Stimulated activated CD4-positive, alpha-beta T cell treated with anti-CD3 and anti-CD28 coated beads, Interleukin-4, amount 100 ng/mL, for 48 hours (primary cell): ENCODE measurements at places on chromosomes 4 and X.

- no peak for DNase-seq
These were observed 170.3 kb downstream of the MOSPD2 start for GRCh38 chrX:15043538-15043937.

DNA sequence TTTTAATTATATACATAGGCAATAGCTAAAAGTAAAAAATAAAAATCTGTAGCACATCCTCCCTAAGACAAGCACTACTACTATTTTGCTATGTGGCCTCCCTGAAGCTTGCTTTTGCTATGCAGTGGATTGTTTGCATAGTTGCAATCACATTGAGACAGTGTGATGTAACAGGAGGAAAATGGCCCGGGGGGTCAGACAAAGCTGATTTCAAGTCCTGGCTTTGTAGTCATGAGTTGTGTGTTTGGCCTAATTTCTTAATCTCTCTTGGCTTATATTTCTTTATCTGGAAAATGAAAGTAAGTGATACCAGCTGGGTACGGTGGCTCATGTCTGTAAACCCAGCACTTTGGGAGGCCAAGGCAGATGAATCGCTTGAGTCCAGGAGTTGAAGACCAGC, 166.6 kb downstream of the LHFPL1 start:
- no peak for DNase-seq

GRCh38 chr4:74464291-74464690, 19.4 kb downstream of the AREG start:
- no peak for DNase-seq

GRCh38 chrX:6679988-6680387, 145.1 kb upstream of the VCX3A start:
- no peak for DNase-seq

- DNase-seq: no peak
These were observed 9.1 kb downstream of the TADA2B start for GRCh38 chr4:7052313-7052712.

- DNase-seq: no peak
These were observed 106.1 kb downstream of the RBM47 start for GRCh38 chr4:40523581-40523980.

DNA sequence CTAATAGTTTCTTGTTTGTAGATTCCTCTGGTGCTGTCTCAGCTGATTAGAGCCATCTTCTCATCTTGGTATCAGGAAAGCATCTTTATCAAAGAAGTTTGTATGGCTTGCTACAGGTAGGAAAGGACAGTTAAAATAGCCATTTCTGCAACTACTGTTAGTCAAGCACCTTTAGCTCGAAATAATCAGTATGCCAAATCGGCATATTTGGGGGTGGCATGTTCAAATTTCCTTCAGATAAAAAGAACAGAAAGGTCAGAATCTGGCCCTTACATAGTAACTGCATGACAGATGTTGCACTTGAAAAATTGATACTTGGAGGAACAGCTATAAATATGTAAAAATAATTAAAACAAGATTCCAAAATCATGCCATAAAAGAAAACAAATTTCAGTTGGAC, 4.8 kb downstream of the C4orf46 start:
- DNase-seq: no peak

DNA sequence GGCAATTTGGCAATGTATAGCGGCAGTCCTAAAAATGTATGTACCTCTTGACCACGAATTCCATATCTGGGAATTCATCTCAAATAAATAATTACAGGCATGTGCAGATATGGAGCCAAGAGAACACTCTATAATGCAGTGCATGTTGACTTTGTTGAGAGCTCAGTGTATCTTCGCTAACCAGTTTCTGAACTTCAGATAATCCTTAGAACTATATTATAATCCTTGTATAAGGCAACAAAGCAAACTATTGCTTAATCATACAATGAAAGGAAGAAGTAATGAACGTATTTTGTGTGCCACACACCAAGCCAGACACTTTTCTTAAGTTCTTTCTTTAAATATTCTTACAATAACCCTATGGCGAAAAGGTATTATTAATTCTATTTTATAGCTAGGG, 168.5 kb downstream of the SMIM20 start:
- DNase-seq: no peak

GRCh38 chr4:77314697-77315096, 157.7 kb downstream of the CCNG2 start:
- no peak for DNase-seq

- no peak for DNase-seq
These were observed 65.0 kb downstream of the MAPK10 start for GRCh38 chr4:86294883-86295282.

DNA sequence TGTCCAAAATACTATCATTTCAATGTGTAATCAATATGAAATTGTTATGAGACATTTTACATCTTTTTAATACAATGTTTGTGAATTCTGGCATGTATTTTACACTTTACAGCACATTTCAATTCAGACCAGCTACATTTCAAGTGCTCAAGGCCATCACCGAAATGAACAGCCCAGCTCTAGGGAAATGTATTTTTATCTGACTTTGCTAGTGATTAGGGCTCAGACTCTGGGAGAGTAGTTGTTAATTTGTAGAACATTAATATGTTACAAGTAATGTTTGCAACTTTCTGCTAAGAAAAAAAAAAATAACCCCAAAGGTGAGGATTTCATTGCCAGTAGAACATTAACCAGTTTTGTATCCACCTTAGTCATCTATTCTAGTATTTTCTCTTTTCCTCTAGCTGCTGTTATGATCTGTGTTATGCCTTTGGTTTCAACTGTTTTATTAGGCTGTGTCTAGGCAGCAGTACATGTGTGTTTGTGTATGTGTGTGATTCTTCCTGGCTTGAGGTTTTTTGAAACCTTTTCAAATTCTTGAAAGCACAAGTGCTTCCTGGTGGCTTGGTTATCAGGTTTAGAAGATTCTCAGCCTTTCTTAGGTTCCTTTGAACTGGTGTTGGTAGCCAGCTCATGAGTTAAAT, 125.9 kb downstream of the NSUN7 start:
- no peak for DNase-seq

- DNase-seq: no peak
These were observed 1.0 kb upstream of the SNCA start for GRCh38 chr4:89837993-89838390.

GRCh38 chr4:110025056-110025455, 112.4 kb downstream of the EGF start:
- DNase-seq: no peak

- DNase-seq: peak; percentile 76
These were observed 571 bp downstream of the CCNI start for GRCh38 chr4:77074981-77075855.

DNA sequence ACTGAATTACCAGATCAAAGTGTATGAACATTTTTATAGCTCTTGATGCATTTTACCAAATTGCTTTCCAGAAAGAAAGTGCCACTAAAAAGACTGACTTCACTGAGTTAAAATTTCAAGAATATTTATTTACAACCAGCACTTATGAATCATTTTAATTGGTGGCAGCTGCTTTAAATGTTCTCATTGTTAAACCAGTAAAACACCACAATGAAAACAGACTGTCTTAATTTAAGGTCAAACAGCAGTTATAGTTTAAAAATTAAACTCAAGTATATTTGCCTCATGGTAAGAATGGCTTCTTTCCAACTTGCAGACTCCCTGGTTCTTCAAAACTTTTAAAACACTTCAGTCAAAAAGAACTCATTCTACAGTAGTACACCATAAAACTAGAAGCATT, 36.9 kb downstream of the AMMECR1 start:
- no peak for DNase-seq

- DNase-seq: no peak
These were observed 1.2 kb downstream of the AASDH start for GRCh38 chr4:56386091-56386490.

- DNase-seq: no peak
These were observed 57.0 kb upstream of the GRPEL1 start for GRCh38 chr4:7124689-7125442.

GRCh38 chrX:68254738-68255645, 178.3 kb downstream of the OPHN1 start:
- DNase-seq: no peak

GRCh38 chr4:137647375-137647774, 115.1 kb upstream of the PCDH18 start:
- DNase-seq: no peak

DNA sequence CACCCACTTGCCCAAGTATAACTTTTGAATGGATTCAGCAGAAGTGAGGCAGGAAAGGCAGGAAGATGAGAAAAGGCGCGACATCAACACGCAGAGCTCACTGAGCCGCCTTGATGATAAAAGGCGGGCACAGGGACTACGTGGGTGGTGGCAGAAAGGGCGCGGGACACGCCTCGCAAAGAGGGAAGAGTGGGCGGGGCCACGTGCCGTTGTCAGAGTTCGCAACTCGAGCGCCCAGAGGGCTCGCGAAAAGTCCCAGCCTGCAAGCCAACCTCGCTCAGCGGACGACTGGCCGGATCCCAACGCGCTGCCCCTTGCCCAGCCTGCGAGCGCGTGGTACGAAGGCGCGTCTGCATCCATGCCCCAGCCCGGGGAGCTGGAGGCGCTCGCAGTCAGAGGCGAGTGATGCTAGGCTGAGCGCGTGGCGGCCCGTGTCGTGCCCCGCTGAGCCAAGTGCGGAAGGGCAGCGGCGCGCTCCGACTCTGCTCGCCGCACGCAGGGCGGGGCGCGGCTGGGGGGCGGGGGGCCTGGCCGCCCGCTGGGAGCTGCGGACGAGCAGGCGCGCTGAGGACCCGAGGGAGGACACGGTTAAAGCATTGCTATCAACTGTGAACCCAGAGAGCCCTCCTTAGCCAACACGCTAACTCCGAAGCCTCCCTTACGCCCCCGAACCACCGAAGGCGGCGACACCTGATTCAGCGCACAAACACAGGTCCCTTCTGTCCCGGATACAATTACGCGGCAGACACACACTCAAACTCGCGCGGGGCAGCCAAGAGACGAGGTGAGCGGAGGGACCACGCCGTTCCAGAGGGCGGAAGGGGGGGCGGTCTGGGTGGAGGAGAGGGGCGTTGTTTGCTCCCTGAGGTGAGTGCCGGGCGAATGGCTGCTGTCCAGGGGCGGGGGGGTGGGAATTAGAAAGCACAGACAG, at the start of gene UGT8:
Gene UGT8, plus strand, starts transcription at position 617 of the 931 bp plus-strand sequence. CDS start 24,074 bp downstream, outside the sequence.
- DNase-seq: peak; percentile 11

GRCh38 chr4:84753321-84753972, 170.5 kb downstream of the CDS1 start:
- no peak for DNase-seq

DNA sequence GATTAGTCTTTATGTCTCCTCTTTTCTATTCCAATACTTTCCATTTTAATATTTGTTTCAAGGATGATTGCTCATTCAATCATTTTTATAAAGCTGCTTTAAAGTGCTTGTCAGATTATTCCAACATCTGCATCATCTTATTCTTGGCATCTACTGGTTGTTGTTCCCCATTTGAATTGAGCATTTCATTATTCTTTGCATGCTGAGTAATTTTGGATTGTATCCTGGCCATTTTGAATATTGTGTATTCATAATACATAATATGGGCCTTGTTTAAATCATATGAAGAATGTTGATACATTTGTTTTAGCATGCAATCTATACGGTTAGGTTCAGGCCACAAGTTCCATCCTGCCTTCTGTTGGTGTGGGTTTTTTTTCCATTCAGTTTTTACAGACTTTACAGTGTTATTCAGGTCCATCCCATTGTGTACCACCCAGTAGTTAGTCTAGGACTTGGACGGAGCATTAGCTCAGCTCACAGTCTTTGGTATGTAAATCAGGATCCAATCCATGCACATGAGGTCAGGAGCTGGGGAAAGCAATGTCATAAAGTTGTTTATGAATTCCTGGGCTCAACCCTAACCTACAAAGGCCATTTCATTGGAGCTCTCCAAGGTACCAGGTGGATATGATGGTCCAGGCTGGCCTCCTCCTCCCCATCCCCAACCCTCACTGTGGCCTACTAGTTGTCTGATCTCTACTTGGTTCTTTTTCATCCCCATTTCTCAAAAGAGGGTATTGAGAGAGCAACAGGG, 20.3 kb downstream of the RGN start:
- DNase-seq: no peak

DNA sequence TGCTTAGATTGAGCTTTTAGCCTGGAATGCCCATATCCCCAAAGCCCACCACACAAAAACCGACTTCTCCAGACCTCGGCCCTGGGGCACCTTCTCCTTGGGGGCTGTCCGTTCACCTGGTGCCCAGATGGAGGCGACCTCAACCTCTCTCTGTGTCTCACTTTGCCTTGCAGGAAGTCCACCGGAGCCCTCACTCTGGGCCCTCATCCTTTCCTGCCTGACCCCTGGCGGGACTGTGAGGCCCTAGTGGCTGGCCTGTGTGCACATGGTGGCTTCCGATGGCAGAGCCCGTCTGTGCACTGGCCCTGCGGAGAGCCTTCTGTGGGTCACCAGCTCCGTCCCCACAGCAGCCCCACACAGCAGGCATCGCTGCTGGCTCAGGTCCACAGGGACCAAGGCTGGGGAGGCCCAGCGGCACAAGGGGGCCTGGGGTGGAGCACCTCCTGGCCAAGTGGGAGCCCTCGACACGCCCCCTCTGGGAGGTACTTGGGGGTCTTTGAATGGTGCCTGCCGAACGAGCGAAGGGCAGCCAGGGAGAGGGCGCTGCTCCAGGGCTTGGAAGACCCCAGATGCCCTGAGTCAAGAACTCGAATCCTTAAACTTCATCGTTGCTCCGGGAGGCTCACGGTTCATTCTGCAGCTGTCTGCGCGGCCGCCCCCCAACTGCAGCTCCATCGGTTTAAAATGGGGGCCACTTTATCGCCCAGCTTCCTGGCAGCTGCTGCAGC, 97.2 kb upstream of the ADRA2C start:
- no peak for DNase-seq

- DNase-seq: no peak
These were observed 299.9 kb upstream of the SFRP2 start for GRCh38 chr4:154088741-154089140.

GRCh38 chr4:112818594-112818965, 181.6 kb downstream of the LARP7 start:
- DNase-seq: no peak

DNA sequence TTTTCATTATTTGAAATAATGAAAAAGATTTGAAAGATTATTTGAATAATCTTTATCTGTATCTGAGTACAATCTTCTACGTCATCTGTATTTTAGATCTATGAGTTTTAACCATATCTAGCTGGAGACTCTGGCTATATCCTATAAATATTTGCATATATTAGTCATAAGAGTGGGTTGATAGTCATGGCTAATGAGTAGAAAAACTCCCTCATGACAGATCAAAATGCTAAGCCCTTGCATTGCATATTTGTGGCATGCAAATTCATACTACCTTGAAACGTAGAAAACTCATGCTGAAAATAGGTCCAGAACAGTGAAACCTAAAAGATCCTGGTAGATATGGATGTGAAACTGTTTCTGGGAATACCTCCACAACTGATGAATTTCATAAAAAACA, 291.3 kb downstream of the GALNTL6 start:
- DNase-seq: no peak

- DNase-seq: no peak
These were observed 73.1 kb upstream of the FMR1 start for GRCh38 chrX:147838465-147839131.

DNA sequence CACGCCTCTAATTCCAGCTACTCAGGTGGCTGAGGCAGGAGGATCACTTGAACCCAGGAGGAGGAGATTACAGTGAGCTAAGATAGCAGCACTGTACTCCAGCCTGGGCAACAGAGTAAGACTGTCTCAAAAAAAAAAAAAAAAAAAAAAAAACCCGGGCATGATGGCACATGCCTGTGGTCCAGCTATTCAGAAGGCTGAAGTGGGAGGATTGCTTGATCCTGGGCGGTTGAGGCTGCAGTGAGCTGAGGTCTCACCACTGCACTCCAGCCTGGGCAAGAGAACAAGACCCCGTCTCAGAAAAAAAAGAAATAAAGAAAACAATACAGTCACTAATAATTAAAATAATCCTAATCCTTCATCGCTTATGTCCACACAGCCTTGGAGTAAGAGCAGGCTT, 68.1 kb downstream of the APBB2 start:
- DNase-seq: no peak
